ENCODE measurements at places on chromosomes 12 and 14.

- DNase-seq: no peak
Measured at GRCh38 chr12:53298164-53298563, 1.3 kb upstream of the MYG1 start.

- DNase-seq: no peak
Measured at GRCh38 chr14:98773814-98774213, 498.2 kb downstream of the BCL11B start.

DNA sequence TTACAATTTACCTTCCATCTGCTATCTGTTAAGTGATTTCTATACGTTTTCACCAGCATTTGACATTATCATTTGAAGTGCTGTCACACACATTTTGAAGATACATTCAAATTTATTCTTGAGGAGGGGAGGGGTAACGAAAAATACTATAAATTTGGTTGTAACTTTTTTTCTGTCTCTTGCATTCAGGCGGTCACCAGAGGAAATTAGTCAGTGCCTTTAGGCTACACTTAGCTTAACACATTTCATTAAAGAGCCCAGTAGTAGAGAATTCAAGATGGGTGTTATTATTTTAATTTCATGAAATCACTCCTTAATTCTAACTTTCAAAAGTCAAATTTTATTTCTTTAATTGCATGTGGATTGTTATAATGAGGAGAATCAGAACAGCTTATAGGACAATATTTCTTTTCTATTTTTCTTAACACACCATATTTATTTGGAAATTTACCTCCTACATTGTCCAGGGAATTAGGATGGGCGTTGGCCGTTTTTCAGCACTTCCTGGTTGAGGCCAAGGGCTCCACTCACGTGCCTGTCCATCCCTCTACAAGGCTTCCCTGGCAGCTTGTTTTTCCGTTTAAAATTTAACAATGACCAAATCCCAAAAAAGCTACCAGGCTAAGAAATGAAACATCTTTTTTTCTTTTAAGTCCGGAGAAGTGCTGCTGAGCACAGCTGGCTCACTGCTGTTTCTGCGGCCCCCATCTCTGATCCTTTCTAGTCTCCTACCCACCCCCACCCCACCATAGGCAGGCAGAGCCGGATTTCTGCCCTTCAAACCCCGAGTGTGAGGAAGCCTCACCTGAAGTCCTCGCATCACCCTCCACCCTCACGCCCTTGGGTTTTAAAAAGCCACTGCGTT lies 1.1 kb upstream of the FAR2 start:
- DNase-seq: no peak

GRCh38 chr12:106118-106591 lies 39.6 kb downstream of the IQSEC3 start:
- DNase-seq: no peak

DNA sequence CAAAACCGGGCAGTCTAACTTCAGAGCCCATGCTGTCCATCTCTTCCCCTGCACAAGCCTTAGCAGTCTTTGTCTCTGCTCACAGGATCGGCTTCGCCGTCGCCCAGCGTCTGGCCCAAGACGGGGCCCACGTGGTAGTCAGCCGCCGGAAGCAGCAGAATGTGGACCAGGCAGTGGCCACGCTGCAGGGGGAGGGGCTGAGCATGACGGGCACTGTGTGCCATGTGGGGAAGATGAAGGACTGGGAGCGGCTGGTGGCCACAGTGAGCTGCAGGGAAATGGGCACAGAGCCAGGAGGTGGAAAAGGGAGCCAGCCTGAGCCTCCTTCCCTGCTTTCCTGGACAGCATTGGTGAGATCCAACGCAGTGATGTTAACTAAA lies 14.2 kb upstream of the CARMIL3 start:
- no peak for DNase-seq

- DNase-seq: no peak
Measured at GRCh38 chr12:124369055-124369826, 74.3 kb downstream of the RFLNA start.

GRCh38 chr14:73238424-73238852 lies 1.1 kb downstream of the PAPLN start:
- DNase-seq: no peak

DNA sequence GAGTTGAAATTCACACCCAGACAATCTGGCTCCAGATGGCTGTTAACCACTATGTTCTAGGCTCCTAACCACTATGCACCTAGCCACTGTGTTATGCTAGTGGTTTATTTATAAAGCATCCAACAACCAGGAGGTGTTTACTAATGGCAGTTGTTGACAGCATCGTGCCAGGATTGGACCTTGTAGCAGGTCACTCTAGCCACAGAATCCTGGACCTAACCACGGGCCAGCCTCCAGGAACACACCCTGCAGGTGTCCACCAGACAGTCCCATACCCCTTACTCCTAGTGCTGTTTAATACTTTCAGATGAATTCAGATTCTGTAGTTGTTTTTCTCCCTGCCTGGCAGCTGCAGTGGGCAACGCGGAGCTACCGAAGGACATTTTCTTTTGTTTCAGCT lies 109.4 kb upstream of the MYL2 start:
- no peak for DNase-seq

- no peak for DNase-seq
Measured at GRCh38 chr12:93080994-93081809, 152.1 kb upstream of the EEA1 start.

DNA sequence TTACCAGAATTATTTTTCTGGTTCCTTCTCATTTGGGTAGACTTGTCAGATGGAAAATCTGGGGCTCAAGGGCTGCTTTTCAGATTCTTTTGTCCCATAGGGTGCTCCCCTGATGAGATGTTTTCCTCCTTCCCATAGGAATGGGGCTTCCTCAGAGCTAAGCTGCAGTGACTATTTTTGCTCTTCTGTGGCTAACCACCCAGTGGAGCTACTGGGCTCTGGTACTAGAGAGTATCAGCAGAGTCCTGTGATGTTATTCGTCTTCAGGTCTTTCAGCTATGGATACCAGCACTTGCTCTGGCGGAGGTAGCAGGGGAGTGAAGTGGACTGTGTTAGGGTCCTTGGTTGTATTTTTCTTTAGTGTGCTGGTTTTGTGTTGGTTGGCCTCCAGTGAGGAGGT lies 716.1 kb upstream of the LMO3 start:
- DNase-seq: no peak

GRCh38 chr12:26416550-26416949 lies 221.2 kb downstream of the SSPN start:
- DNase-seq: no peak

GRCh38 chr12:91271185-91271584 lies 88.6 kb upstream of the DCN start:
- no peak for DNase-seq

DNA sequence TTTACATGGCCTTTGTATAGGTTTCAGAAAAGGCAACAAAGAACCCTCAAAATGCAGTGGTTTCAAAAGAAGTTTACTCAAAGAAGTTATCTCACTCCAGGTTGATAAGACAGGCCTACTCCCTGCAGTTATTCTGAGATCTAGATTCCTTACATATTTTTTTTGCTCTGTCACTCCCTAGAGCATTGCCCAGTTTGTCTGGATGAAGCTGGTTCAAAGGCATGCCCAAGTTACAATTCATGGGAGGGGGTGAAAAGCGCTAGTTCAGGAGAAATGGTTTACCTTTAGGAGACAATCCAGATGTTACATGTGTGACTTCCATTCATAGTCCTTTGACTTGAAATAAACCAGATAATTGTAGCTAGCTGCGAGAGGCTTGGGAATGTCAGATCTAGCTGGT lies 115.0 kb downstream of the TPH2 start:
- no peak for DNase-seq

DNA sequence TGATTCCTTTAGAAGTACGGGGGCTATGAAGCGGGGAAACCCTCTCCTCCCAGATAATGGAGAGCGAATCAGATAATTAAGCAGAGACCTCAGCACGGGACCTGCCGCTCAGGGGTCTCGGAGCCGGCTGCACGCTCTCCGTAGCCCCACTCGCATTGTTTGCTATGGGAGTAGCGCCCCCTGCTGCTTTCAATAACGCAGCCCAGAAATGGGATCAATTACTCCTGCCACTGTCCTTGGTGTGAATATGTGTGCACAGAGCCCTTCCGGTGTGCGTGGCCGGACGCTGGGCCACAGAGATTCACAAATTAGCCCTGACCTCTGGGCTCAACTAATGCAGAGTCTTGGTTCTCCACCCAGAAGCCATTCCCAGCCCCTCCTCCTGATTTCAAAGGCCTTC lies 76.4 kb upstream of the TMEM132C start:
- DNase-seq: no peak

GRCh38 chr14:52131640-52132320 lies 62.9 kb upstream of the NID2 start:
- peak; percentile 30 for DNase-seq

- DNase-seq: no peak
Measured at GRCh38 chr12:127275416-127275815, 991.6 kb upstream of the TMEM132C start.

DNA sequence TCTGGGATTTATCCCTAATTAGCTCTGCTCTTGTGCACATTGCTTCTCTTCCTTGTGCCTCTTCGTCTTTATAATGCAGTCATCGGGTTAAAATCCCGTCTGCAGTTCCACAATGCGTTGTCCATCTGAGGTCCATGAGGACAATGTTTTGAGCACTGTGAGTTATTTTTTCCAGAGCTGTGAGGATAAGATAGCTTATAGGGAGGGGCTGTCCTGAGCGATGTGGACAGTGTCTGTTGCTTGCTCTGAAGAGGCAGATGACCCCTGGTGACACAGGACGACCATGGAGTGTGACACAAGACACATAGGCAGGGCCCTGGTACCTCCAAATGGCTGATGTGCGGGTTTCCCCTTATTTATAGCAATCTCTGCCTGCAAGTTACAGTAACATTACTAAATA lies 132.5 kb downstream of the SMOC1 start:
- DNase-seq: no peak

DNA sequence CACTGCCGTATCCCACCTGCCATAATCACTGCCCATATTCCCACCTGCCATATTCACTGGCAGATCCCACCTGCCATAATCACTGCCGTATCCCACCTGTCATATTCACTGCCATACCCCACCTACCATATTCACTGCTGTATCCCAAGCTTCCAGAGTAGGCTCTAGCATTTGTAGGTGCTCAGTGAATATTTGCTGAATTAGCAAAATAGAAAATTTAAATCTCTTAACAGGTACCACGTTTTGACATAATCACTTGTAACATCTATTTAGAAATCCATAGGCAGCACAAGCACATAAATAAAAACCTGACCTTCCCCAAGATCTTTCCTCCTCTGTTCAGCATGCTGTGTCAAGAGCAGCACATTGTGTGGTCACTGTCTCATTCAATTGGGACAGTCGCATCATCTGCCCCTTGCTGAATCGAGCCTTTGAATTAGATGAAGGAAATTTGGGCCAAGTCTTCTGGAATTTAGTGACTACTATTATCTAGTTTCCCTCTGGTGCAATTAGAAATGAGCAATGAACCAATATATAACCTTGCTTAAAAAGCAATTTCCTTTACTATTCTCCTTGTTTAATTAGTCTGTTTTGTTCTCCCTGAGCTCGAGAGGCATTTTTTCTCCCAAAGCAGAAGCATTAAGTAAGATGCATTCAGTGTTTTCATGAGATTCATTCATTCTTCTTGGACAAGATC lies 144.9 kb upstream of the FGD4 start:
- DNase-seq: no peak

- no peak for DNase-seq
Measured at GRCh38 chr14:20982646-20983369, 7.0 kb upstream of the METTL17 start.

GRCh38 chr12:103241184-103241583 lies 254.6 kb downstream of the C12orf42 start:
- DNase-seq: no peak

DNA sequence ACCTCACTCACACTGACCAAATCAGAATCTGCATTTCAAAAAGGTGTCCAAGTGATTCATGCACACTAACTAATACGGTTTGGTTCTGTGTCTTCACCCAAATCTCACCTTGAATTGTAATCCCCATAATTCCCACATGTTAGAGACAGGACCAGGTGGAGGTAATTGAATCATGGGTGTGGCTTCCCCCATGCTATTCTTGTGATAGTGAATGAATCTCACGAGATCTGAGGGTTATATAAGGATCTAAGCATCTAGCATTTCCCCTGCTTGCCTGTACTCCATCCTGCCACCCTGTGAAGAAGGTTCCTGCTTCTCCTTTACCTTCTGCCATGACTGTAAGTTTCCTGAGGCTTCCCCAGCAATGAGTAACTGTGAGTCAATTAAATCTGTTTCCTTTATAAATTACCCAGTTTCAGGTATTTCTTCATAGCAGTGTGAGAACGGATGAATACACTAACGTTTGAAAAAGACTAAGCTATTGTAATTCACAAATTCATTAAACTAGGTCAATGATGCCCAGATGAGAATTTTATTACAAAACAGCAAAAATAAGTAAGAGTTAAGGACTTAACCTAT lies 759.1 kb downstream of the GALC start:
- no peak for DNase-seq

DNA sequence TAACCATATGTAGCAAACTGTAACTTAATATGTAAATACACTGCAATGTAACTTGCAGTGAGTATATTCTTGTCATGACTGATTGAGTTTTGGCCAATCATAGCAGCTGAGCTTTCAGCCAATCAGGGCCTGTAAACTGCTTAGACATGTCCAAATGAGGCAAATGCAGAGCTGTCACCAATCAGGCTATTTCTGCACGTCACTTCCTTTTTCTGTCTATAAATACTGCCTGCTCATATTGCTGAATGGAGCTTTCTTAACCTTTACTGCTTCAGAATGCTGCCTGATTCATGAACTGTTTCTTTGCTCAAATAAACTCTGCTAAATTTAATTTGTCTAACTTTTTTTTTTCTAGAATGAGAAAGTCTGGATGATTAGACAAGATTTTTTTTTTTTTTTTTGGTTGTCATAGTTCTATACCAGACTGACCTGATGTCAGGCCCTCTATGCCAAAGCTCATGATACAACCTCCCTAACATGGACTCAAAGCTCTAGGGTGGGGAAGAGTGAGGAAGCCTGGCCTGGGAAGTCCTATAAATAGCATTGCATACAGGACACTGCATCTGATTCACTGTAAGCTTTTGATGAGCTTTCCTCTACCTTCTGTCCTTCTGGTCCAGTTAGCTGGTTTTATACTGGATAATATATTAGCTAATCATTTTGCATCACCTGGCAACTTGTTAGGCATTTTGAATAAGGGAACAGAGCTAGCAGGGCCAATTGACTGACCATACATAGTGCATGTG lies 12.0 kb downstream of the MGP start:
- DNase-seq: no peak

GRCh38 chr12:55736780-55737580 lies 5.9 kb upstream of the GDF11 start:
- DNase-seq: peak; percentile 46

GRCh38 chr12:108657130-108657745 lies 23.5 kb upstream of the SELPLG start:
- DNase-seq: no peak
